ENCODE measurements at places on chromosomes 16 and 17. TPM values are rescaled to one million over a fixed set of nuclear protein-coding genes. Genes with fewer than 3 reads are reported as not detected.

Gene SLFN12L
- total RNA-seq, result 0.62 TPM

Gene NAGS
- total RNA-seq, result 0.41 TPM

Gene TMC5
- total RNA-seq, result 0.72 TPM

Gene CLEC10A
- 2.8 TPM for total RNA-seq

Gene CBX8
- 6.5 TPM for total RNA-seq

Gene KRTAP4-1
- not detected for total RNA-seq

Gene TBC1D3B
- 3.3 TPM for total RNA-seq

Gene IST1
- 213 TPM for total RNA-seq

Gene PYDC1
- total RNA-seq, result not detected

Gene PROCA1
- 0.21 TPM for total RNA-seq

Gene RCVRN
- not detected for total RNA-seq
